ENCODE measurements at places on chromosomes 13 and 19. TPM values are rescaled to one million over a fixed set of nuclear protein-coding genes. Genes with fewer than 3 reads are reported as not detected.

The DCT gene
- polyA plus RNA-seq, result 0.30 TPM

The ZNF737 gene
- 43.5 TPM for polyA plus RNA-seq

The ATP1A3 gene
- polyA plus RNA-seq, result 0.28 TPM

The FSD1 gene
- polyA plus RNA-seq, result 1.2 TPM

The PRODH2 gene
- not detected for polyA plus RNA-seq

The CTU1 gene
- polyA plus RNA-seq, result 2.0 TPM

The ZSCAN4 gene
- polyA plus RNA-seq, result 0.17 TPM

The LENG9 gene
- polyA plus RNA-seq, result 3.4 TPM

The TRMT1 gene
- 35.2 TPM for polyA plus RNA-seq

DNA sequence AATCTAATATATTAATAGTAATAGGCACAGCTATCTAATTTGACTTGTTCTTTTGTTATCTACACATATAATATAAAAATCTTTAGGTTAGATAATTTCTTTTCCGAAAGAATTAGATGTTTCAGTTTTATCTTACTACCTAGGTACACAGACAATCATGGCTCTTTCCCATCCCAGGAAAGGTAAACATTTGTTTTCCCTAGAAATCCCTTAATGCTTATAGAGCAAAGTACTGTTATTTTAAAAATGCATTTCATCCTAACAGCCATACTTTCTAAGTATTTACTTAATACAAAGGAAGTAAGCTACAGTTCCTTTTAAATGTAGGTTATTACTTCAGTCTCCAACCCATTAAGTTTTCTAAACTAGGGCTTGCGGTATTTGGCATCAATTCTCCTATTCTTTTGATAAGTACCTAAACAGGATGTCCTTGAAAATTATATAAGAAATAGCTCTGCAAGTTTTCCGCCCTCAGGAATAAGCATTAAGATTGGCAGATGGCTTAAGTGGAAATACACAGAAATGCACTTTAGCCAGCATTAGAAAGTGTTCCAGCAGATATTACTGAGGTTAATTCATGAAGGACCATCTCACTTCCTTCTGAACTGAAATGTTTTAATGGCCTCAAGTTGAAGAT is 616.2 kb upstream of the SPRY2 start:
- no peak for DNase-seq

GRCh38 chr19:35347171-35347929 is at the start of gene FFAR1:
Gene FFAR1, plus strand, starts transcription at chr19:35347902. Its CDS starts 3,650 bp downstream, at chr19:35351552.
- DNase-seq, result no peak

- no peak for DNase-seq
Measured at GRCh38 chr13:44484562-44485138, 91.5 kb downstream of the TSC22D1 start.

DNA sequence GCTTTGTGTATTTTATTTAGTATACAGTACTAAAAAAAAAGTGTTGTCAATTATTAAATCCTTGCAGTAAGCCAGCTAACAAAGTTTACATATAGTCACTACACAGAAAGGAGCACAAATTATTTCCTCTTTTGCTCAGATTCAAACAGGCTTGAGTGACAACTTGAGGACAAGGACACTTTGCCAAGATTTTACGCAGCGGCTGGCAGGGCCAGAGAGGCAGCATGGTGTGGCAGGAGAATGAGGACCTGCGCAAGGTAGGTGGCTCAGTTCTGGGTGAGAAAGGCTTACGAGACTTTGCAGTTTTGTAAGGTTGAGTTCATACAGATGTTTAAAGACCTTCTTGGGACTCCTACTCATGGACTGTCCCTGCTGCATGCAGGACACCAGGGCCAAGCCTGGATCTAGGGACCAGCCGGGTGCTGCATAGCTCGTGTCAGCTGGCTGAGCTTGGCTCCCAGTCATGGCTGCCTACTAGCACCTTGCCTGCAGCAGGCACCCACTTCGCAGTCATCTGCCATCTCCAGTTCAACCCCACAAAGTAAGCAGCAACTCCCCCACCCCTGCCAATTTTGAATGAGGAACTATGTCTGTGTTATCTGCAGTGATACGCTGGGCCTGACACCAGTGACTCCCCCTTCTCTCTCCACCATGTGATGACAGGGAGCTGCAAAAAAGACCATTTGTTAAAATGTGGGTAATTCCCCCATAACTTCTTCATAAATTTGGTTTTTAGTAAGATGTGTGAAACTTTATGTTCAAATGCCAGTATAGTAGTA is 3.7 kb upstream of the TUBA3C start:
- no peak for DNase-seq

GRCh38 chr19:37519890-37520289 is 13.2 kb downstream of the ZNF793 start:
- DNase-seq, result no peak

- DNase-seq, result no peak
Measured at GRCh38 chr19:2359992-2360685, at the start of gene TMPRSS9. Gene TMPRSS9, plus strand, starts transcription at chr19:2360265. Its CDS starts 29,521 bp downstream, at chr19:2389786.

DNA sequence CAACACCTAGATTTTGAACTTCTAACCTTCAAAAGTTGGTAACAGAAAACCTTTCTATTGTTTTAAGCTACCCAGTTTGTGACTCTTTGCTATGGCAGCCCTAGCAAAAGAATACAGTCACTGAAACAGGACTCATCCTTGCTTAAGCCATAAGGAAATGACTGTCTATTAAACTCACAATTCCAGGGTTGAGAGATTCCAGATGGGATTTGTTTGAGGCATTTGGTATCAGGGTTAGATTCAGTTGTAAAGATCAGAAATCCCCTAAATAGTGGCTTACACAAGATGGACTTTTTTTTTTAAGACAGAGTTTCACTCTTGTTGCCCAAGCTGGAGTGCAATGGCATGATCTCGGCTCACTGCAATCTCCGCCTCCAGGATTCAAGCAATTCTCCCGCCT is 41.1 kb upstream of the RGCC start:
- DNase-seq, result no peak

GRCh38 chr13:83085186-83085900 is 796.9 kb downstream of the SLITRK1 start:
- DNase-seq, result no peak

- DNase-seq, result no peak
Measured at GRCh38 chr13:73952648-73953047, 181.6 kb downstream of the KLF12 start.

GRCh38 chr13:23141964-23142363 is 38.8 kb upstream of the SGCG start:
- no peak for DNase-seq

- no peak for DNase-seq
Measured at GRCh38 chr13:55745828-55746227, 1394.9 kb upstream of the PRR20A start.

DNA sequence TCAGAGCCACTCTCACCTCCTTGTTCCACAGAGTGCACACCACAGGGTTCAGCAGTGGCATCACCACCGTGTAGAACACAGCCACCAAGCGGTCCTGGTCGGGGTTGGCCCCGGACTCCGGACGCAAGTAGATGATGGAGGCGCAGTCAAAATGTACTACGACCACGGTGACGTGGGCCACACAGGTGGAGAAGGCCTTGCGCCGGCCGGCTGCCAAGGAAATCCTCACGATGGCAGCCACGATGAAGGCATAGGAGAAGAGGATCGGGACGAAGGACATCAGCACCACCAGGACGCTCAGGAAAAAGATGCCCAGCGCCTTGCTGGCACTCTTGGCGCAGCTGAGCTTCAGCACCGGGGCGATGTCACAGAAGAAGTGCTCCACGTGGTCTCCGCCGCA is 33.9 kb downstream of the SYDE1 start:
- DNase-seq, result no peak

All from left lung (tissue), 14 donors.